GM23338 (cell line): ENCODE measurements at places on chromosomes 12 and 14. TPM values are rescaled to one million over a fixed set of nuclear protein-coding genes. Genes with fewer than 3 reads are reported as not detected.

The TMPRSS12 gene
- total RNA-seq: not detected in 2 replicates

GRCh38 chr12:56979628-56980027, 22.2 kb upstream of the RDH16 start:
- DNase-seq: no peak

DNA sequence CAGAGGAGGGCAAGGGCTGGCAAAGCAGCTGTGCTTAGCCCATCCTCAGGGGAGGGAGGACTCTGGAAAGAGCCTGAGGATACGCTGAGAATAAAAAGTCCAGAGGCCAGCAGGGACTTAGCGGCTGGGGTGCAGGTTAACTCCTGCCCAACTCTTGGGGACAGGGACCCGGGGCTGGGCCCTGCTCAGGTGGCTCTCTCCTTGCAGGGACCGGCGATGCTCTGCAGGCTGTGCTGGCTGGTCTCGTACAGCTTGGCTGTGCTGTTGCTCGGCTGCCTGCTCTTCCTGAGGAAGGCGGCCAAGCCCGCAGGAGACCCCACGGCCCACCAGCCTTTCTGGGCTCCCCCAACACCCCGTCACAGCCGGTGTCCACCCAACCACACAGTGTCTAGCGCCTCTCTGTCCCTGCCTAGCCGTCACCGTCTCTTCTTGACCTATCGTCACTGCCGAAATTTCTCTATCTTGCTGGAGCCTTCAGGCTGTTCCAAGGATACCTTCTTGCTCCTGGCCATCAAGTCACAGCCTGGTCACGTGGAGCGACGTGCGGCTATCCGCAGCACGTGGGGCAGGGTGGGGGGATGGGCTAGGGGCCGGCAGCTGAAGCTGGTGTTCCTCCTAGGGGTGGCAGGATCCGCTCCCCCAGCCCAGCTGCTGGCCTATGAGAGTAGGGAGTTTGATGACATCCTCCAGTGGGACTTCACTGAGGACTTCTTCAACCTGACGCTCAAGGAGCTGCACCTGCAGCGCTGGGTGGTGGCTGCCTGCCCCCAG, 2.8 kb downstream of the B3GNT4 start:
- DNase-seq: no peak

DNA sequence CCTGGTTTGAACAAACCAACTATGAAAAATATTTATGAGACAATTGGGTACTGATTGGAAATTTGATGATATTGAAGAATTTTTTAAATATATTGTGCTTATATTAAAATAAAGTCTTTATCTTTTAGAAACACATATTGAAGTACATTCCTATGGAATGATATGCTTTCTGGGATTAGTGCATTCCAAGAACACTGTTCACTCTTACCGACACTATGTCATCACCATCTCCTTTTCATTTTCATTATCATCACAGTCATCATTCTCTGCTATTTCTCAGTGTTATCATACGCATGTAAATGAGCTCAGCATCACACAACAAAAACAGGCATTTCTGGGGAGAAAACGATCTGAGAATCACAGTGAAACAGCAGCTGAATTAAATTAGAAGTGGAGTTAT, 513.3 kb upstream of the CCDC196 start:
- DNase-seq: no peak

DNA sequence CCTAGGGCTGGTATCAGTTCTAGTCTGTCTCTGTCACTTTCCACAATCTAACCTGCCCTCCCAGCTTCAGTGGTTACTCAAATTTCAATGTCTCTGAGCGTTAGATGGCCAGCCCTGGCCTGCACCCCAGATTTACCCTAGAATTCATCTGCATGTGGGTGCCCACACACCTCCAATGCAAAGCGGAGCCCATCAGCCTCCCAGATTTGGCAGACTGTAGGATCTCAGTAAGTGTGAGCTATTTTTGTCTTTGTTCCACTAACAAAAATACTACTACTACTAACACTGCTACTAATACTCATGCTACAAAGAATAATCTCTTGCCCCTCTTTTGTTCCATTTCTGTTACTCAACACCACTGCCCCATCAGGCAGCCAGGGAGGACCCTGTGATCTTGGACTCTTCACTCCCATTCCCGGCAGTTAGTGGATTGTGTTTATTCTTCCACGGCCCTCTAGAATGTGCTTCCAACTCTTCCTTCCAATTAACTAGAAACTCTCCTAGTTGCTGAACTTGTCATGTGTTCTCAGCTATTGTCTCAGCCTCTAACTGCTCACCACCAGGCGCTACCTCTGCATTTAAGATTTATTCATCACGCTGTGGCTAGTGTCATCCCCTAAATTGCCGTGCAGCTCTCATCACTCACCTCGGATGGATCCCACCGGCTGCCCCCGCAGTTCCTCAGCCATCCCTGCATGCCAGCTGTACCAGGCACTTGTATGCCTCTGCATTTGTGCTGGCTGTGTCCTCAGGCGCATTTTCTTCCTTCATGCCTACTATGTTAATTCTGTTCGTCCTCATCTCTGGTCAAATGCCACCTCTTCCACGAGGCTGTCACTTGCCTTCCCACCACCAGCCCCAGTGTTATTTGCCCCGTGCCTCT, 150.6 kb upstream of the HIF1A start:
- DNase-seq: no peak

GRCh38 chr12:88951860-88952561, 371.7 kb upstream of the KITLG start:
- peak; percentile 70 for DNase-seq

GRCh38 chr14:38207377-38207735, 348 bp upstream of the SSTR1 start:
- no peak for DNase-seq
